ENCODE measurements at places on chromosomes 12 and 14.
A peak's percentile ranks its signal among the peaks of the same experiment; 100 is the strongest.

GRCh38 chr12:54420766-54421144 lies 1.7 kb upstream of the ITGA5 start:
- no peak for DNase-seq

- no peak for DNase-seq
Observed at GRCh38 chr12:132621657-132622435, 3.3 kb downstream of the P2RX2 start.

DNA sequence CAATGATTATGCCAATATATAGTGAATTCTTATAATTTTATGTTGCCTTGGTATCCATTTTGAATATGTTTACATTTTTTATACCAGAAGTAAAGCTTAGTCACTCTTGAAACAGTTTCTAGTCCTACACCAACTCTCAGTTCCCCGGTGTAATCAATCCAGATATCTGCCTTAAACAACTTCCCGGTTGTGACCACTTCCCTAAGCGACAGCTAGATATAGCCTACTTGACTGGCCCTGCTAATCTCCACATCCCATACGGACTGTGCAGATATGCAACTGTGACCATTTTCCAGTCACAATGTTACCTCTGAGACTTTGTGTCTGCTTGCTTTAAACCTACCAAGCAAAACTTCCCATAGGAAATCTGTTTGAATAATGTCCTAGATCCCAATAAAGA lies 1551.5 kb upstream of the SEL1L start:
- DNase-seq, result no peak

GRCh38 chr12:26000898-26001297 lies 42.4 kb downstream of the RASSF8 start:
- no peak for DNase-seq

GRCh38 chr14:20742132-20742531 lies 3.6 kb upstream of the EDDM3A start:
- DNase-seq, result no peak

- DNase-seq, result no peak
Observed at GRCh38 chr14:74490486-74490885, 2.6 kb downstream of the NPC2 start.

GRCh38 chr12:108729612-108730364 lies 1.5 kb downstream of the CORO1C start:
- peak; percentile 55 for DNase-seq

DNA sequence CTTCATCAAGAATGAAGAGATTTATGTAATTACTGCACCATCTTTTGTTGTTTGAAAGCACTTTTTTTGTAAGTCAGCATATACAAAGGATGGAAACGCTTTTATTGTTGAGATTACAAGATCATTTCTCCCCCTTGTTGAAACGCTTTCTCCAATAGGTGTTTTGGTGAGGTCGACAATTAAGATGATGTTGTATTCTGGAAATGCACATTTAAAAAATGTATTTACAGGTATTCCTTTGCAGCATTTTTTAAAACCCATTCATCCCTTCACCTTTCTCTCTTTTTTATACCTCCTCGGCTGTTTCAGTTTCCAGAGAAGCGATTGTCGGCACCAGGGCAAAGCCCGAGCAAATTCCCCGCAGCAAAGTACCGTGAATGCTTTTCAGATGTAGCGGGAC lies 499.9 kb downstream of the VRK1 start:
- DNase-seq, result no peak

DNA sequence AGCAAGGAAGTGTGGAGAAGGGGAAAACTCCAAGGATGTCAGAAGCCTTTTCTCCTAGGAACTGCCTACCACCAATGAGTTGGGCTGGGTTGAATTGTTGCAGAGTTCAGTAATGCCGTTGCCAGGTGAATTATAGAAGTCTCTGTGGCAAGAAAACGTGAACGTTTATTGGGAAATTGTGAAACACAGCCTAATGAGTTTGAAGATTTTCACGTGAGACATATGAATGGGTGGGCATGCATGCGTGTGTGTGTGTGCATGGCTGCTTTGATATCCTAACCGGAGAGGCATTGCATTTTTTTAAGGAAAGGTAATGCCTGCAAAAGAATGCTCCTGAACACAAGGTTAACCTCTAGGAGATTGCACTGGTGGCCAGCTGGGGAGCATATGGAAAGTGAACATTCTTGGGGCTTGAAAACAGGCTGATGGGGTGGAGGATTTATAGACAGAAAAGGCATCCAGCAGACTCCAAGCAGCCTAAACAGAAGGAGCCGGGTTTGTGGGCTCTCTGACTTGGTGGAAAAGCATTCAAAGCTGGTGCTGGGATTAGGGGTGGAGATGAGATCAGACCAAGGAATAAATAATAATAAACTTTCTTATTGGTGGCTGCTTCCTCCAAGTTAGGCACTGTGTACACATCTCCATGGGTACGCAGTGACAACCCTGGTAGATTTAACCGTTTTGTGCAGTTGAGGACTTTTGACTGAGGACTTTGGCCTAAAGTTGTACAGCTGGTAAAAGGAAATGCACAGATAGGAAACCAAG lies 67.8 kb downstream of the NTF3 start:
- peak; percentile 95 for DNase-seq

DNA sequence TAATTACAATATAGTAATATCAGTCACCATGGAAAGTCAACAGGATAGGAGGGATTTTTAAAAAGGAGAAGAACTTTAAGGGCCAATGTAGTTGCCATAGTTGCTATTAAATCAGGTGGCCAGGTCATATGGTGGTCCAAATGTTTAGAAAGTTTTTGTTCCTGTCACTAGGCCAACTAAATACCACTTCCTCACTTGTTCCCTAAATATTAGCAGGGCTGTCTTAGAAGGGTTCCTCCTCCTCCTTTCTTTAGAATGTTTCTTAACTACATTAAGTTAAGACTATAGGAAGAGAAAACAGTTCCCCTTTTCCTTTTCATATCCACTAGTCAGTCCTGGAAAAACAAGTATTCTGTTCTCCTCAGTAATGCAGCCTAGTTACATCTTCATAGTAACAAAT lies 50.3 kb downstream of the MON2 start:
- no peak for DNase-seq

- peak; percentile 87 for DNase-seq
Observed at GRCh38 chr12:53299454-53300180, at the start of gene MYG1. TSS of gene MYG1 (plus strand) at chr12:53299695. CDS start at chr12:53299738, 43 bp downstream.

DNA sequence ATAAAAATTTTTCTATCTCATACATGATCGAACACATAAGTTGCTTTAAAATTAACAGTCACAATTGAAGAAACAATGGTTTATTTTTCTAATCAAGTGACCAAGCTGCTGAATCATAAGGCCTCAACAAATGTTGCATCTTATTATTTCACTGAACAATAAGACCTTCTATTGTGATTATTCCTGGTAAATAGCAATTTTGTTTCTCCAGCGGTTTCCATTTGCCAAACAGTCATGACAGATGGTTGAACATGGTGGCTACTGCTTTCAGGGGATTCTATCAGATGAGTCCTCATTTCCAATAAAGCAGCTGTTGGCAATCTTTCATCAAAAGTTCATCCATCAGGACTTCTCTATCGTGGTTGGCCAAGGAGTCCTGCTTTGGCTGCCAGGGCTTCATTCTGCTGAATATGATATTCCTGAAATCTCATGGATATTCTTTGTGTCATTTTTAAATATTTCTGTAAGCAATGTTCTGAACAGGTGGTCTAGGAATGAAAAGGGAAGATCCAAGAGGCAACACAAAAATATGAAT lies 13.0 kb downstream of the TOMM20L start:
- no peak for DNase-seq

DNA sequence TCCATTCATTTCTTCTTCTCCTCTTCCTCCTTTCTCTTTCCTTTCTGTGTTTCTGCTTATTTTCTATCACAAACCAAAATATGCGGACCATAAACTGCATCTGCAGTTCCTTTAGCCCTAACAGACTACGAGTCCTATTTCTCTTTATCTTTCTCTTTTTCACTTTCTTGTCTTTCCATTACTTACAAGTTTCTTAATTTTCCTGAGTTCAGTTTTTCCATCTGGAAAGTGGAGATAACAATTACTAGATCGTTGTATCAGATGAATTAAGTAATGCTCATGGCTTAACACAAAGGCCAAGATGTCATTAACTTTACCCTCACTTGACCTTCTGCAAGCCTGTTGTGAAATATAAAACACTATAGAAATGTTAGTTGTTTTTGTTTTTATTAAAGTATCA lies 983 bp upstream of the COPS7A start:
- no peak for DNase-seq

- DNase-seq, result no peak
Observed at GRCh38 chr14:88481794-88482193, 73.0 kb downstream of the PTPN21 start.

DNA sequence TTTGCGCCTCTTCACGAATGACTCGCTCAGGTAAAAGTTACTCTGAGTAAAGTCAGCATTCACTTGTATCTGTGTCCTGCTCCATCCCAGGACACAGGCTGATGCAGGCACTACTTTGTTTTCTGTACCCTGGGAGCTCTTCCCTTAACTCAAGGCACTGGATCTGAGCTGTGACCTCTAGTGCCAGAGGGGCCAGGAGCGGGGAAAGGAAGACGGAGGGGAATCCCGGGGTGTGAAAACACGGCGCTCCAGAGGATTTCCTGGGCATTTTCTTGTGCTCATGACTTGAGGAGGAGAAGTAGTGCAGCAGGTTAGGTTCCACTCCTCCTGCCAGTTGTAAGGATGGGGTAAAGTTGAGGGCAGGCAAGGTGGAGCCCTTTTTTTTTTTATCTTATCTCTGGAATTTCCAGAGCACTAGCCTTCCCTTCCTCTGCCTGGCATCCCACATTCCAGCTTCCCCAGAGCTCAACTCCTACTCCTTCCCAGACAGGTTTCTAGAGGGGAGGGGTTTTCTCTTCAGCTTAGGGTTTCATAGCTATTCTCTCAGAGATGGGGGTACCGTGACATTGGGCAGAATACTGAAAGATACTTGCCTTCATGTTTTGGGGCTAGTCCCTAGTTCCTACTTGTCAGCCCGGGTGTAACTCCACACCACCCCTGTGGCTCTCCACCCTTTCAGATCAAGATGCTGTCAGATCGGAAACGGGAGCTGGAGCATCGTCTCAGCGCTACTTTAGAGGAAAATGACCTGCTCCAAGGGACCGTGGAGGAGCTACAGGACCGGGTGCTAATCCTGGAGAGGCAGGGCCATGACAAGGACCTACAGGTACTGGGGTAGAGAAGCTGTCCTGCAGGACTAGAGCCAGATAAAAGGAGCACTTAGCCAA lies 52.3 kb downstream of the RAB35 start:
- DNase-seq, result no peak

DNA sequence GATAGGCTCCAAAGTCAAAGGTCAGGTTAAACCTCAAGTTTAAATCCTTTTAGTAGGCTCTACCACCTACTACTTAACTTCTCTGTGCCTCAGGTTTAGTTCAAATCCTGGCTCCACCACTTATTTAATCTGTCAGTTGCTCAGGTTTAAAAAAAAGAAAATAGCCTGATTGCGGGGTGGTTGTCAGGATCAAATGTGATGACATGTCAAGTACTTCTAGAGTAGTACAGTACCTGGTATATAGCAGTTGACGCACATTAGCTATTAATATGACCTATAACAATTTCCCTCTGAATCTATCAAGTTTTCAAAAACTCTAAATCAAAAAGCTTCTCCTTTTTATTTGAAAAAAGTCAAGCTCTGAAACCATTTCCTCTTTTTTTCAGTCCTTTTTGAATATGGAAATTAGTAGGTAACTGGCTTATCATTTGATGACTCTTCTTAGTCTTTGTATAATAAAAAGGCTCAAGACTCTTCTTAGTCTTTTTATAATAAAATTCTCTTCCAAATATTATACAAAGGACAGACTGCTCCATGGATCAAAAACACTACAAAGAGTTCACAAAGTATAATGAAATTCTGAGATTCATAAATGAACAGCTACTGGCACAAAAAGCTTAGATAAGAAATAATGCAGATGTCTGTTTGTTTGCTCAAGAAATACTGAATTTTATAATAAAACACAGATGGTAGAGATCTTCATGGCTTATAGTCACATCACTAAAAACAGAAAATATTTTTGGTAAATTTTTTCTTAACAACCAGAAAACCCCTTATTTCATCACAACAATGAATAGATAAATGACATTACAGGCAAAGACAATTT lies 5.0 kb downstream of the OSBPL8 start:
- no peak for DNase-seq
